ENCODE measurements at places on chromosomes 3 and 15.

DNA sequence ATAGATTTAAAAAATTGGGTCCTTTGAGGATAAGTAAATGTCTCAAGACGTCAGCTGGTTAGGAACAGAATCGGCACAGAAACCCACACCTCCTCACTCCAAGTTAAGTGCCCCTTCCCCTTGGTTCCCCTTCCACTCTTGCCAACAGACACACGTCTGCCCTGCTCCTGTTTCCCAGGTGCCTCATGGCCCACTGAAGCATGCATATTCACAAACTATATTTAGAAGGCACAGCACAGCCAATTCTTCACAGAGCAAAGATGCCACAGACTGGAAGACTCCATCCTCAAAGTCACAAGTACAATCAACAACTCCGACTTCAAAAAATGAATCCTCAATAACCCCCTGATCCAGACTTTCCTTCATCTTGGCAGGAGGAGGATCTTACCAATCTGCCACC, 295.4 kb upstream of the NR2F2 start:
- no peak for DNase-seq

GRCh38 chr3:87276484-87276883, at the start of gene POU1F1:
Gene POU1F1 (minus strand): TSS chr3:87276584. CDS start chr3:87276462, 122 bp downstream.
- no peak for DNase-seq

- DNase-seq: no peak
Observed at GRCh38 chr15:57945616-57946015, 119.9 kb downstream of the ALDH1A2 start.

GRCh38 chr3:16262174-16262573, 2.6 kb downstream of the DPH3 start:
- DNase-seq: no peak

DNA sequence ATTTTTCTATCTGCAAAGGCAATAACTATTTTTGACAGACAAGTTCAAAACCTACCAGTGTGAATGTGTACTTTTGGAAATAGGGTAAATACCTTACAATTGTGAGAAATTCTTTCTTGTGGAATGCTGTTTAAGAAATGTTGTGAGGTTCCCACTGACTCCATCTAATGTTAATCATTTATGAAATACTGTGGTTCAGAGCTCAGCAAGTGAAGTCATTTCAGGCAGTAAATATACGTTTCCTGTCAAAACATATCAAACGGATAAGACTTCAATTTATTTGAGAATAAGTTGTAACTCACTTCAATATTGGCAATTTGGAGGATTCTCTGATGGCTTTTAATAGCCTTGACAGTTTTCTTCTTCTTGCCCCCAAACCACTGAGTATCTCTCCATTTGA, 16.4 kb downstream of the TAFA4 start:
- no peak for DNase-seq

- no peak for DNase-seq
Observed at GRCh38 chr15:82653483-82654168, 6.5 kb upstream of the CPEB1 start.

DNA sequence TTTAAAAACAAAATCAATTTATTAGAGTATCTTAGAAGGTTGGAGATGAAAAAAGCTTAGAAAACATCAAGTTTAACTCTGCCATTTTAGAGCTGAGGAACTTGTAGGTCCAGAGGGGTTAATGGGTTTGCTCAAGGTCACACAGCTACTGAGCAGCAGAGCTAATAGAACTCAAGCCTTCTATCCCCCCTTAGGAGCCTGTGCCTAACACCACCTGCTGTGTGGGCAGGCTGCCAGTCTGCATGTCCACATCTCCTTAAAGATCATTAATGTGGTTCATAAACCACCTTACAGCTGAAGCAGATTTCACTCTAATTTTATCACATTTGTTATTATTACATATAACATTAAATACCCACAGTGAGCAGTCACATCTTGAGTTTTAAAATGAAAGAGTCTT, 14.1 kb upstream of the SLC35G2 start:
- DNase-seq: no peak

DNA sequence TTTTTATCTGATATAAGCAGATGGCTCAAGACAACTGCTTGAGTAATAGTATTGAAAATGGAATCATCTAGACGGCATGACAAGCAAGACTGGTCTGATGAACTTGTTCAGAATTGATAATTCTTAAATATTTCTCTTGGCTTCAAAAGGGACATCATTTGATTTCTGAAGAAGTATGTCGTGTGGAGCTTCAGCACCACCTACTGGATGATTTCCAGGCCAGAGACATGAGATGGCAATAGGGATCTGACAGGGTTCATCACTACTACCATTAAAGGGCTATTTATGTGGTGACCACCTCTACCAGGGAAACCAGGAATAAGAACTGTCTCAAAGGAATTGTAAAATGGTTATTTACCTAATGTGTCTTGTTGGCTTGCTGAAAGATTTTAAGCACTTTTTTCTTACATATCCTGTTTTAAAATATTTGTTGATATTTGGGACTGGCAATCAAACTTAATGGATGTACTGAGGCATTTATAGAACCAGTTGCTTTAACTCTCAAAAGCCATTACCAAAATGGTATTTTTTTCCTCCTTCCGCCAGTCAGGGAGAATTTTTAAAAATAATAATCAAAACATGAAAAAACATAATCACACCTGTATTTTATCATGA, 99.5 kb upstream of the FAM98B start:
- peak; percentile 27 for DNase-seq

DNA sequence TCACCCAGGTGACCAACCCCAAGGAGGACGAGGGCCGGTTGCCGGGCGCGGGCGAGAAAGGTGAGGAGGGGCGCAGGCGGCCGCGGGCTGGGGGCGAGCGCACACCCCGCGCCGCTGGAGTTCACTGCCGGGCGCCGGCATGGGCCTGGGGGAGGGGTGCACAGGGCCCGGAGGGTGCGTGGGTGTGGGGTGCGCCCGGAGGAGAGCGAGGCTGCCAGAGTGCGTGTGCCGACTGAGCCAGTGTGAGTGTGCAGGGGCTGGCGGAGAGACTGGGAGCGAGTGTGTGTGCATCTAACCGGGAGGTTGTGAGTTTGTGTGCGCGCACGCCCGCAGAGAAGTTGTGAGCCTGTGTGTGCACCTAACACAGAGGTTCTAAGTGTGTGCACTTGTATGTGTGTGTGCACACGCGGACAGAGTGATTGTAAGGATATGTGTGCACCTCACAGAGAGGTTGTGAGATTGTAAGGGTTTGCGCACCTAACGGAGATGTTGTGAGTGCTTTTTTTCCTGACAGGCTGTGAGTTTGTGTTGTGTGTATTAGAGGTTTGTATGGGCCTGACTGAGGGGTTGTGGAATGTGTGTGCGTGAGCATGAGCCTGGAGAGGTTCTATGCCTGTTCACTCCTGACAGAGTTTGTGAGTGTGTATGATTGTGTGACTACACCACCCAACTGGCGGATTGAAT, 681 bp downstream of the CTDSPL start:
- DNase-seq: peak; percentile 39

DNA sequence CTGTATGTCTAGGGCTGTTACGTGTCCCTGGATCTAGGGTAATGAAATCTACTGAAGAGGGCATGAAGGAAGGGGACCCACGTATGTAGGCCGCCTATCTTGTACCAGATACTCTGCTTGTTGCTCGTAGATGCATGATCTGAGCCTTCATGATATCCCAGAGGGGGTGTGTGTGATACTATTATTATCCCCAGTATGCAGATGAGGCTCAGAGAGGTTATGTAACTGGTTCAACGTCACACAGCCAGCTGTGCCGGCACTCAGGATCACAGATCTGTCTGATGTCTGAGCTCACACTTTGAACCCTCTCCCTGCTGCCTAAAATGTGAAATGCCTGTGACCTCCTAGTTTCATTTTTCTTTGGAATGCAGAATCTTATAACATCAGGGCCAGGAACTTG, 36.2 kb upstream of the SEC13 start:
- no peak for DNase-seq

GRCh38 chr15:29034151-29034550, 148.4 kb downstream of the APBA2 start:
- DNase-seq: no peak

GRCh38 chr3:9803494-9803893, 6.6 kb upstream of the TTLL3 start:
- DNase-seq: no peak

GRCh38 chr3:155963570-155963969, 93.1 kb downstream of the GMPS start:
- DNase-seq: no peak

DNA sequence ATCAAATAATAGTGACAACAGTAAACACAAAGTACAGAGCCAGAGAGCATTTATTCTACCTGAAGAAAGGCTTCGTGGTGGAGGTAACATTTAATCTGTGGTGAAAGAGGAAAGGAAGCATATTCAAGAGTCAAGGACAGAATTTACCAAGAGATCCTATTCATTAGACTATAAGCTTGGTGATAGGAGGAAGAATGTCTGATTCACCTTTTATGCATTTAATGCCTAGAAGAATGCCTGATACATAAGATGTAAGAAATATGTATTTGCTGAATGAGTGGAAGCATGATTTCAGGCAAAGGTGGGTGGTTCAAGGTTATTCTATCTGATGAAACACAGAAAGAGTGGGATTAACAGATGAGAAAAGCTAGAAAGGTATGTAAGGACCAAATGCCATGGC, 119.8 kb downstream of the SERPINI1 start:
- no peak for DNase-seq

- DNase-seq: no peak
Observed at GRCh38 chr3:133467780-133468179, 67.9 kb downstream of the BFSP2 start.

GRCh38 chr3:72265256-72266015, 480.5 kb upstream of the PROK2 start:
- no peak for DNase-seq

DNA sequence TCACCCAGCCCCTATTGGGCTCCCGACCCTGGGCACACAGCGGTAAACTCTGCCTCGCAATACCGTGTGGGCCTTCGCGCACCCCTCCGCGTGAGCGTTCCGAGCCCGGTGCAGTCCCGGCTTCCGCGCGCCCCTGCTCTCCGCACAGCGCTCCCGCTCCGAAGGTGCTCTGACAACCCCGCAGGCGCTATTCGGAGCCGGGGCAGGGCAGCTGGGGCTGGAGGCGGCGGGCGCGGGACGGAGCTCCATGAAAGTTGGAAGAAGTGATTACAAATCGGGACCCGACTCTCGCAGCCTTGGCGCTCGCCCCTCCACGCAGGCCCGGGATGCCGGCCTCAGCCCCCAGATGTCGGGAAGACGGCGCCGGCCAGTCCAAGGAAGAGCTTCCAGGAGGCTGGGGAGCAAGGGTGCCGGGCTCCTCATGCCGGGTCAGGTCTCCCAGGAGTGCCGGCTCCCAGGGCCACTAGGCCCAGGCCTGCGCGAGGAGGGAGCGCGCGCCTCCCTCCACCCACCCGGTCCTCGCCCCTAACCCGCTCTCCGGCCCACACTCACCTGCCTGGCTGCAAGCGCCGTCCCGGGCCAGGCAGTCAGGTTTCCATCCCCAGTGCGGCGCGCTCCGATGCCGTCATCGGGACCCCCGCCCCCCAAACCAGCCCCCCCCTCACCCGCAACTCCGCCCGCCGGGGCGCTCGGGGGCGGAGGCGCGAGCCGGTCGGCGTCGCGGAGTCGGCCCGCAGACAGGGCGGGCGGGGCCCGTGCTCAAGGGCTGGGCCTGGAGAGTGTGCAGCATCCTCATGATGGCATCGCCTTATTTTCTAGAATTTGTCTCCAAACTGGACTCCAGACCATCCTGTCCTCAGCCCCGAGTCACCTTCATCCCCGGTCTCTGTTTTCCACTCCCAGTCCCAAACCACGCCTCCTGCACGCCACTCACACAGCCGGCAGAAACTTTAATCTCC, at the start of gene KIF7:
KIF7 (minus strand) TSS at position 621 of the 959 bp plus-strand sequence. CDS start 2,537 bp downstream, outside the sequence.
- peak; percentile 7 for DNase-seq

DNA sequence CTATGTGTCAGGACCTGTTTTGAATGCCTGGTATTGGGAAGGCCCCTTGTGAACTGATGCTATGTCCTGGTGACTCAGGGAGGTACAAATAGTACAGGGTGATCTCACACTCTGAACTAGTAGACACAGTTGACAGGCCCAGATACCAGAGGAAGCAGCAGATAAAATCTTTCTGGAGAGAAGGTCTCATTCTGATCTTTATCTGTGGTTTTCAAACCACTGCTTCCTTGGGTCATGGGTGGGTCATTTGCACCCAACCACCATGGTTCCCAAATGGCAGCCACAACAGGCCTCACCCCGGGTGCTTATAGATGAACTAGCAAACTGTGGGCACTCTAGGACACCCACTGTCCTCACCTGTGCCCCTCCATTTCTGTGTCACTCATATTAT, 43.4 kb downstream of the PXYLP1 start:
- DNase-seq: no peak

- peak; percentile 75 for DNase-seq
Observed at GRCh38 chr15:78241017-78241416, 6.7 kb upstream of the ACSBG1 start.

DNA sequence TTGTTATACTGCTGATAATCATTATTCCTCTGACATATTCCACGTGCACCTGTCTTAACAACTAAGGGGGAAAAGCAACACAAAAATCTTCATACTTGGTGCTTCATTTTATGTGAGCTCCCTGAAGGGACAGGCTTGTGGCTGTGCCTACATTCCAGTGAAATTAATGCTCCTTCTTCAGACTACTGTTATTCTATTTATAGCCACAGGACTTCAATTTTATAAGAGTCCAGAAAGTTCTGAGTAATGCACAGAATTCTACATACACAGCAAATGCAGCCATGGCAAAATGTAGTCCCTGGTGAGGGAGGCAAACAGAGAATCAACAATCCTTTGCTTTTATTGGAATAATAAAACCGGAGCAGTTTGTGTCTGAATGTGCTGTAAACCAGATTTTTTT, 417.1 kb downstream of the RBMS3 start:
- DNase-seq: no peak

- DNase-seq: no peak
Observed at GRCh38 chr3:119235151-119235550, 5.5 kb downstream of the B4GALT4 start.

DNA sequence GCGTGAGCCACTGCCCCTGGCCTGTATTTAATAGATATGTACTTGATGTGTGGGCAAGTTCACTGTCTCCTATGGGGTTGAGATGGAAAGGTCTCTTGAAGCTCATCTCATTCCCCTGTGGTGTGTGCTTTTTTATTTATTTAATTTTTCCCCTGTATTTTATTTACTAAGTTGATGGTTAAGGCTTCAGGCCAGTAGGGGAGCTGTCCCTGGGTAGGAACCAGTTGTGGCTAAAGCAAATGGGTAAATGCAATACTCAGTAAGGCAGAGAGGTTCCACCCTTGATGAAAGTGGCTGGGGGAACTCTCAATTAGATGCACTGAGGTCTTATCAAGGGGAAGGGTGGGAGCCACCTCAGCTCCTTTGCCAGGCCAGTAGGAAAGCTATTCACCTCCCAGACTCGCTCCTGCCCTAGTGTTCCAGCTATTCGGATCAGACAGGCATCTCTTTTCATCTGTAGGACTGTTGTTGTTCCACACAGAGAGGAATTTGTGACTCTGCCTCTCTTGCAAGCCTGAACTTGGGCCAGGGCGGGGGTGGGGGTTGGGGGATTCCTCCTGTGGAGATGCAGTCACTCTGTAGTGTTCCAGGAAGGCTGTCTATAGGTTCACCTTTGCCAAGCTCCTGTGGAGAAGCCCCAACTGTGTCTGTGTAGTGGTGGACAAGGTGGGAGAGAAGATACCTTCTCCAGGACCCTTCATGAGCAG, 26.1 kb downstream of the PCCB start:
- DNase-seq: no peak

All from stimulated activated CD4-positive, alpha-beta T cell treated with anti-CD3 and anti-CD28 coated beads, Interleukin-1b, Interleukin-23, amount 100 ng/mL, for 24 hours (primary cell).